ENCODE measurements at places on chromosomes 1 and 21.

DNA sequence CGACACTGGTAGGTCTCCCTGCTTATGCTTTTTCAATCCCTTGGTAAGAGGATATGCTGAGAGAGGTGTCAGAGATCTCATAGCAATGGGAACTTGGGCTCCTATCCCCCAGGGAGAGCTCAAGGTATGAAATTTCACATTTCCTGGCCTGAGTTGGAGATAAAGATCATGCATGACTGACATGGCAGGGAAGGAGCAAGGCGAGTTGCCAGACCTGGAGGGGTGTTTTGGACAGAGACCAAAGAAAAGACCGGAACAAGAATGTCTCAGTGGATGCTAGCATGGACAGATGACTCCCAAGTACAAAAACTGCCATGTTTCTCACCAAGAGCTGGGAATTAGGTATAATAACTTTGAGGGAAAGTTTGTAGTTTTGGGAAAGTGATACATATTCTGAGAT lies 334.1 kb upstream of the B3GALT2 start:
- no peak overlapping the region for H3K27ac ChIP-seq

DNA sequence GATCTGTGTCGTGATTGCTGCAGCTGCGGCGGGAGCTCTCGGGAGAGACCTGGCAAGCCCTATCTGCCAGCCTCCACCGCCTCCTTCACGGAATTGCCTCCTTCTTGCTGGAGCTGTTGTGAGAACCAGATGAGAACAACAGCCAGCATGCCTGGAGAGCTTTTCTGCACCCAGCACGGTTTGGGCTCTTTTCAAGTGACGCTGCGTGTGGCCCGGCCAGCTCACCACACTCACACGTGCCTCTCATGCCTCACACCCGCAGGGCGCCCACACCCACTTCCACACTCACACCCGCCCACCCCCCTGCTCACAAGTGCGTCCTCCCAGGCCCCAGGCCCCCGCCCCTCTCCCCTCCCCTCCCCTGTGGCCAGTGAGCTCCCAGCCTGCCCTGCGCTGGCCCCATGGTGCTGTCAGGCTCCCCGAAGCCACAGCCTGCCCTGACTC lies 135.7 kb upstream of the RUNX3 start:
- no peak overlapping the region for H3K27ac ChIP-seq
- no peaks in the 10 kb centered on the region for H3K27me3 ChIP-seq
- H3K4me3 ChIP-seq, result no peak overlapping the region
- H3K4me1 ChIP-seq, result peaks cover 9% of the 10 kb centered on the region
- no peak for DNase-seq

GRCh38 chr1:13965770-13966398 lies 265.9 kb downstream of the PRDM2 start:
- no peaks in the 10 kb centered on the region for H3K4me1 ChIP-seq
- H3K36me3 ChIP-seq, result no peaks in the 10 kb centered on the region
- H3K27me3 ChIP-seq, result peaks cover 41% of the 10 kb centered on the region
- H3K27ac ChIP-seq, result no peak overlapping the region
- H3K4me3 ChIP-seq, result no peak overlapping the region
- DNase-seq, result no peak

DNA sequence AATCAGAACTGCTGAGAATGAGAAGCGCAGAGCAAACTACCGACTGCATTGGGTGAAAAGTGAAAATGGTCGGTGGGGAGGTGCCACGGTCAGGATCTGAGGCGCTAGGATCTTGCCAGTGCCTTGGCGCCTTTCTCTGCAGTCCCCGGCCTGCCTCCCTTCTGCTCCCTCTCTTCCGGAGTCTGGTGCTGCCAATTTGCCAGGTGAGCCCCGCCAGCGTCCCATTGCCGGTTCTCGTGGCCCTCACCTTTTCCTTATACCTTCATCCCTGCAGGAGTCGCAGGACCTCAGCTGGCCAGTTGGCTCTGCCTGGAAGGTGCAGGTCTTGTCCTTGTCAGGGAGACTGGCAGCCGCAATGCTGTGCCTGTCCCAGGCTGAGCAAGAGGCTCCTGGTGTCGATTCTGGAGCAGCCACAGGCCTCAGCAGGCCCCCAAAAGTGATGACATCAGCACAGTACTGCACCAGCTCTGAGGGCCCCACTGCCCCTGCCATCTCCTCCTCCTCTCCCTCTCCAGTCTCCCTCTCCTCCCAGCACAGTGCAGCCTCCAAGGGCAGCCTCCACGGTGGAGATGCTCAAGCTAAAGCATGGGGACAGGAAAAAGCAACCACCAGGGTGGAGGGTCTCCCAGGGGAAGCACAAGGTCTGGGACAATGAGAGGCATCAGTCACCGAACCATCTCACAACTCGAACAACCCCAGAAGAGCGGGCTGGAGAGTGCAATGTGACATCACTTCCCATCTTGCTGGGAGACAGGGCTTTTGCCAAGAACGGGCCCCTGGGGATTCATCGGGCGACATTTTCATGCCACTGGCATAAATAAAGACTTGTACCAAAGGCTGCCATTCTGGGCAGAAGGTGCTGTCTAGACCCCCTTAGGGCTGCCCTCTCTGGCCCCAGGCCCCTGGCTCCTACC lies 37.1 kb upstream of the H6PD start:
- peaks cover 66% of the 10 kb centered on the region for H3K4me1 ChIP-seq
- H3K4me3 ChIP-seq, result peak overlapping the region; percentile 29
- H3K27me3 ChIP-seq, result peaks cover 51% of the 10 kb centered on the region
- no peak for DNase-seq

DNA sequence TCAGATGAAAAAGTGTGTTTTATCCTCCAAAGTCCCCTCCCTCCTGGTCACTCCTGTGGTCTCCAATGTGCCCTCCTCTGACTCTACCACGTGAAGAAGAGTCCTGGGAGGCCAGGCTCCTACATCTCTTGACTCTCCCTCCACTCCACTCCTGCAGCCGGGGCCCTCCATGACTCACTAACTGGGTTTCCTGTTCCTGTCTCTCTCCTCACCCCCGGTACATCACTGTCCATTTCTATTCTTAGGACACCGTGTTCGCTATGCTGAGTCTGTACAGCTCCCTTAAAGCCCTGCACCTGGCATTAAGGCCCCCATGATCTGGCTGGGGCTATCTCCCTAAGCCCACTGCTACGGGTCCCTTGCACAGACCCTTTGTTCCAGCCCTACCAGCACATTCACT lies 93.4 kb downstream of the BCAR3 start:
- DNase-seq, result no peak
- H3K4me1 ChIP-seq, result peaks cover 35% of the 10 kb centered on the region
- H3K36me3 ChIP-seq, result peaks cover 80% of the 10 kb centered on the region
- peak overlapping the region; percentile 70 for H3K27ac ChIP-seq
- H3K27me3 ChIP-seq, result no peaks in the 10 kb centered on the region

DNA sequence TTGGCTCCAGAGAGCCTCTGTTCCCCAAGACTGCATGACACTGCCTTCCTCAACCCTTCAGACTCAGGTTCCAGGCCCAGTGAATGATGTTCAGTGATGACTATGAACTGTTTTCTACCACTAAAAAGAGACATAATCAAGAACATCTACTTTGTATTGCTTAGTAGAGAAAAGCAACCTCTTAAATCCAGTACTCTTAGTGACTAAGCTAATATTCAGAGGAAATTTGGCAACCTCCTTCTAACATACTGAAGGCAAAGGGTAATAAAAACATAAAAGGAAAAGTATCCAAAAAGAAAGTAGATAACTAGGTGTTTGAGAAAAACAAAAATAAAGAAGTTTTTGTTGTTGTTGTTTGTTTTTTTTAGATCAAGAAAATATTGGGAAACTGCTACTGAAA lies 153.3 kb upstream of the RUNX1 start:
- H3K27me3 ChIP-seq, result no peaks in the 10 kb centered on the region
- H3K4me1 ChIP-seq, result peaks cover 83% of the 10 kb centered on the region
- DNase-seq, result no peak

DNA sequence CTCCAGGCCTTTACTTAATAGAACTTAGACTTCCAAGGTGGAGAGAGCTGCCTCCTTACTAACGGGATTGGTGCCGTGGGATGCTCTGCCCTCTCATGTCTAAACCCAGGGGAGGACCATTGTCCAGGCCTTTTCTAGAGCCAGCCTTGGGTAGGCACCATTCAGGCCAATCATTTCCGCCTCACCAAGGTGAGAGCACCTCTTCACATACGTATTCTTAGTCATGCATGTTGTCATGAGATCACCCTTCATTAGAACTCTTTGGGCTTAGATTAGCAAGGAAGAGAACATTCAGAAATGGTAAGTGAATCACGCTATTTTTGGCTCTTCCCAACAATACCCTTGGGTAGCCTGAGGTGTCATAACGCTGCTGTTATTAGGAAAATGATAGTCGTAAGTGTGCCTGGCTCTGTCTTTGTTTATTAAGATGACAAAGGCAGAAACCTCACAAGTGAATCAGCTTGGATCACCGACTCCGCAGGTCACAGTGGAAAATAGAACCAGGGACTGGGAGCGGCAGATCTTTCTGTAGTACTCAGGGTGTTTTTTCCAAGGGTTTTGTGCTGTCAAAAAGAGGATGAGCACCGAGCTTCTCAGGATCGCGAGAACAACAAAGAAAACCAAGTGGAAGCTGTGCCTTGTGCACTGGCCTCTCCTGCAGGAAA lies 55.0 kb downstream of the HUNK start:
- no peak overlapping the region for H3K27ac ChIP-seq
- no peak for DNase-seq
- peaks cover 14% of the 10 kb centered on the region for H3K27me3 ChIP-seq

GRCh38 chr21:32921632-32922230 lies 104.0 kb upstream of the OLIG2 start:
- DNase-seq, result no peak
- peaks cover 4% of the 10 kb centered on the region for H3K36me3 ChIP-seq
- peaks cover 45% of the 10 kb centered on the region for H3K27me3 ChIP-seq
- no peak overlapping the region for H3K4me3 ChIP-seq
- H3K27ac ChIP-seq, result no peak overlapping the region

GRCh38 chr1:229221106-229222019 lies 49.5 kb upstream of the RAB4A start:
- no peaks in the 10 kb centered on the region for H3K4me1 ChIP-seq
- H3K27me3 ChIP-seq, result no peaks in the 10 kb centered on the region
- no peak for DNase-seq
- H3K36me3 ChIP-seq, result no peaks in the 10 kb centered on the region
- H3K4me3 ChIP-seq, result no peak overlapping the region
- no peak overlapping the region for H3K27ac ChIP-seq

DNA sequence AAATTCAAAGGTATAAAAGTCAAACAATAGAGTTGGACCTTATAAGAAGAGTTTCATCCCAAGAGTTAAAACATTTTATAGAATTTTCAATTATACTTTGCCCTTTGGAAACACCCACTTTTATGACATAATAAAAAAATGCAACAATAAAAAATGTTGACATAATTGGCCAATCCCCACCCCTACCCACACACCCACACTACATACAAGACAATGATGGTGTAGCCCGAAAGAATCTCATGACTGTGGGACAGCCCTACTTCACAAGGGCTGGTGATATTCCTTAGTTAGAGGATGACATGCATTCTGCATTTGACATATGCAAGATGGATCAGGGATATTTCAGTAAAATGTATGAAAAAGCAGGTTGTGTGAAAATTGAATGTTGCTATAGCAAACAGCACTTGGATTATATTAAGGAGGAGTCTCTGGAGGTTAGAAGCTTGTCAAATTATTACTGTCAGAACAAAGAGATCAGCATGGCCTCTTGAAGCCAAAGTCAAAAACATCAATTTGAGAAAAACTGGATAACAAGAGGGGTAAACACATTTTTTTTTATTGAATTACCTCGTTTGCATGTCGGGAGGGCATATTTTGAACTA lies 133.0 kb upstream of the SAMSN1 start:
- no peak overlapping the region for H3K4me3 ChIP-seq
- H3K27me3 ChIP-seq, result no peaks in the 10 kb centered on the region
- peaks cover 19% of the 10 kb centered on the region for H3K36me3 ChIP-seq
- no peak for DNase-seq
- peaks cover 48% of the 10 kb centered on the region for H3K4me1 ChIP-seq

GRCh38 chr1:203055161-203055799 lies 29.0 kb downstream of the PPFIA4 start:
- H3K4me3 ChIP-seq, result no peak overlapping the region

DNA sequence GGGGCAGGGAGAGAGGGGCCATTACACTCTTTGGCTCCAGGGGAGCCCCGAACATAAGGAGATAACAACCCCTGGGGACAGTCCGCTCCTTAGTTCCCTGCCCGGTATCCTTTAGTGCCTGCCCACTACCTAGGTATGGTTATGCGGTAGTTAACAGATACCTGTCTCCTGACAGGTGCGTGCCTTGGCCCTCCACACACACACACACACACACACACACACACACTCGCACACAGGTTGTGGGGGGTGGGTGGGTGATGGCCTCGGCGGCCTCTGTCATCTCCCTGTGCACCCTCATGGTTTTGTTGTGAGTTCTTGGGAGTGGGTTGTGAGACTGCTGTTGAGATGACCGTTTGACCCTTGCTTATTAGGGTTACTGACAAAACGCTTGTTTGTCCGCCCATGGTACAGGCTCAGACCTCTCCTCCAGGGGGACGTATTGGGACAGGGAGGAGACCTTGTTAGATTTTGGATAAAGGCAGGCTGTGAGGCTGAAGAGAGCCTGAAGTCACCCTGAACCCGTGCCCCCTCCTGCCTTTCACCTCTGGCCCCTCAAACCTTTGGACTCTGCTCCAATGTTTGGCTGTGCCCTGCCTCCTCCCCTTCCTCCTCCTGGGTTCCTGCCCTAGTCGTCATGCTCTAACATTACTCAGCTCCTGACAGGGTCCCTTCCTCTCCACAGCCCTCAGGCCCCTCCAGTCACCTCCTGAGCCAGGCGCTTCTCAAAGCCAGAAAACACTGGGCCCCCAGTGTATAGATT lies 979 bp downstream of the RASSF5 start:
- H3K27me3 ChIP-seq, result peaks cover 47% of the 10 kb centered on the region
- peaks cover 68% of the 10 kb centered on the region for H3K4me1 ChIP-seq
- peaks cover 3% of the 10 kb centered on the region for H3K36me3 ChIP-seq
- peak overlapping the region; percentile 82 for H3K27ac ChIP-seq
- H3K4me3 ChIP-seq, result peak overlapping the region; percentile 86

DNA sequence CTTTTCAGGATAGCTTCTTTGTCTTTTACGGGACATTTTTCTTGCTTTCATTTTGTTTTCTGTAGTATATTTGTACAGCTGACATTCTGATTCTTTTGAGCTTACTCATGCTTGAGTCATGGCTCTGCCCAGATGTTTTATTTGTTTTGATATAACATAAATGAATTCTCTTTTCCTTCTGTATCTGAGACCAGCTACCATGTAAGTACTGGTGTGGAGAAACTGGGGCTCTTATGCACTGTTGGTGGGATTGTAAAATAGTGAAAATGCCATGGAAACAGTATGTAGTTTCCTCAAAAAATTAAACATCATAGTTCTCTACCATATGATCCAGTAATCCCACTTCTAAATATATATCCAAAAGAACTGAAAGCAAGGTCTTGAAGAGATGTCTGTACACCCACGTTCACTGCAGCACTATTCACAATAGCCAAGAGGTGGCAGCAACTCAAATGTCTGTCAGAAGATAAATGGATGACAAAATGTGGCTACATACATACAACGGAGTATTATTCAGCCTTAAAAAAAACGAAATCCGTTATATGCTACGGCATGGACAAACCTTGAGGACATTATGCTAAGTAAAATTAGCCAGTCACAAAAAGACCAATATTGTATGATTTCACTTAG lies 61.4 kb downstream of the EIF2B3 start:
- H3K27ac ChIP-seq, result peak overlapping the region; percentile 47
- H3K36me3 ChIP-seq, result peaks cover 12% of the 10 kb centered on the region
- no peak for DNase-seq
- H3K4me1 ChIP-seq, result peaks cover 2% of the 10 kb centered on the region
- H3K4me3 ChIP-seq, result no peak overlapping the region

All from stimulated activated naive B cell treated with anti-CD40 and anti-IgM and Interleukin-4, amounts not matched to agents 10 μg/mL and 1 μg/mL and 100 μg/mL, for 72 hours (primary cell).